ENCODE measurements at places on chromosomes 5 and 9.

DNA sequence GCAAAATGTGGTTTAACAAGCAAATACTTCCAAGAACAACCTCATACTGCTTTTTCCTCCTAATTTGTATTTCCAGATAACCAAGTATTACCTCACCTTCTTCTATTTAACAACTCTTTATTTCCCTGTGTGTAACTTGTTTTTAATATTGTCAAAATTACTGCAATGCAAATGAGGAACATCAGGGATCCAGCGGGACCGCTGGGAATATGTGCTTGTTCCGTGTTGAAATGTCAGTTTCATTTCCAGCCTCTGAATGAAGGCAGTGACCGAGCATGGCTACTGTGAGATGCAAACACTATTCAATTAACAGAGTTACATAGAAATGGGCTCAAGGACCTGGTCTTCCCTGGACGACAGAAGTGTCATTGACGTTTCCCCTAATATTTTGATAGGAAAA, 110.8 kb upstream of the CTSL start:
- H3K4me3 ChIP-seq = no peak overlapping the region
- DNase-seq = no peak
- H3K27ac ChIP-seq = peak overlapping the region; percentile 53
- H3K36me3 ChIP-seq = peaks cover 5% of the 10 kb centered on the region
- no peaks in the 10 kb centered on the region for H3K27me3 ChIP-seq
- H3K4me1 ChIP-seq = peaks cover 74% of the 10 kb centered on the region

DNA sequence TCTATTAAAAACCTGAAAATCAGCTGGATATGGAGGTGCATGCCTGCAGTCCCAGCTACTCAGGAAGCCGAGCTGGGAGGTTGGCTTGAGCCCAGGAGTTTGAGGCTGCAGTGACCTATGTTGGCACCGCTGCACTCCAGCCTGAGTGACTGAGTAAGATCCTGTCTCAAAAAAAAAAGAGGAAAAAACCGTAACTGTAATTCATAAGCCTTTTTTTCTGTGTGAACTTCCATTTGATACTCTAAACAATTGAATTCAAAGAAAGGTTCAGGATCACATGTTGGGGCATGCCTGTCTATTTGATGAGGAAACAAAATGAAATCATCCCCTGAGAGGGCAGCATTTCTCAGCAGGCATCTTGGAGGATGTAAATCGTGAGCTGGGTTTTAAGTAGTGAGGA, 38.8 kb downstream of the ITGA2 start:
- H3K4me3 ChIP-seq = no peak overlapping the region
- no peak overlapping the region for H3K27ac ChIP-seq
- peaks cover 57% of the 10 kb centered on the region for H3K4me1 ChIP-seq
- no peaks in the 10 kb centered on the region for H3K27me3 ChIP-seq
- DNase-seq = no peak
- H3K36me3 ChIP-seq = no peaks in the 10 kb centered on the region

DNA sequence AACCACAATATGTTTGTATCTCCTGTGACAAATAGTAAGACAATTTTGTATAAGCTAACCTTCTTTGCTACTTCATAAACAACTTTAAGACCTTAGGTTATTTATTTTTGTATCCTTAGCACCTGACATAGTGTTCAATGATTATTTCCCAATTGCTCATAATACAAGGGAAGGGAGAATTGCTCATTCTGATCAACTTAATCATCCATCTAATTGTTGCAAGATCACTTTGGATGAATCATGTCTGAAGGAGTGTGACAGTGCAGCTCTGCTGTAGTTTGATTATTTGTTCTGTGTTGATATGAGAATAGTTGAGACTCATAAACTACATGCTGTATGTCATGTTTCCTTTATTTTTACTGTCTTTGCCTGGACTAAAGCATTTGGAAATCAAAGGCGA, 721.3 kb upstream of the SEMA6A start:
- H3K4me3 ChIP-seq = no peak overlapping the region
- H3K4me1 ChIP-seq = no peaks in the 10 kb centered on the region
- no peaks in the 10 kb centered on the region for H3K27me3 ChIP-seq
- H3K27ac ChIP-seq = no peak overlapping the region
- no peaks in the 10 kb centered on the region for H3K36me3 ChIP-seq
- DNase-seq = no peak

- no peaks in the 10 kb centered on the region for H3K36me3 ChIP-seq
- H3K4me3 ChIP-seq = no peak overlapping the region
- H3K27me3 ChIP-seq = no peaks in the 10 kb centered on the region
- H3K27ac ChIP-seq = no peak overlapping the region
- H3K4me1 ChIP-seq = no peaks in the 10 kb centered on the region
Observed at GRCh38 chr9:84940294-84940693, 270.8 kb downstream of the NTRK2 start.

- H3K27ac ChIP-seq = no peak overlapping the region
- peaks cover 16% of the 10 kb centered on the region for H3K27me3 ChIP-seq
- H3K36me3 ChIP-seq = no peaks in the 10 kb centered on the region
- H3K4me3 ChIP-seq = no peak overlapping the region
Observed at GRCh38 chr5:122081541-122081940, 3.5 kb upstream of the LOX start.

GRCh38 chr9:37433867-37434371, 11.4 kb downstream of the GRHPR start:
- DNase-seq = no peak
- H3K4me1 ChIP-seq = peaks cover 14% of the 10 kb centered on the region
- H3K27ac ChIP-seq = no peak overlapping the region
- no peaks in the 10 kb centered on the region for H3K27me3 ChIP-seq
- H3K4me3 ChIP-seq = no peak overlapping the region

DNA sequence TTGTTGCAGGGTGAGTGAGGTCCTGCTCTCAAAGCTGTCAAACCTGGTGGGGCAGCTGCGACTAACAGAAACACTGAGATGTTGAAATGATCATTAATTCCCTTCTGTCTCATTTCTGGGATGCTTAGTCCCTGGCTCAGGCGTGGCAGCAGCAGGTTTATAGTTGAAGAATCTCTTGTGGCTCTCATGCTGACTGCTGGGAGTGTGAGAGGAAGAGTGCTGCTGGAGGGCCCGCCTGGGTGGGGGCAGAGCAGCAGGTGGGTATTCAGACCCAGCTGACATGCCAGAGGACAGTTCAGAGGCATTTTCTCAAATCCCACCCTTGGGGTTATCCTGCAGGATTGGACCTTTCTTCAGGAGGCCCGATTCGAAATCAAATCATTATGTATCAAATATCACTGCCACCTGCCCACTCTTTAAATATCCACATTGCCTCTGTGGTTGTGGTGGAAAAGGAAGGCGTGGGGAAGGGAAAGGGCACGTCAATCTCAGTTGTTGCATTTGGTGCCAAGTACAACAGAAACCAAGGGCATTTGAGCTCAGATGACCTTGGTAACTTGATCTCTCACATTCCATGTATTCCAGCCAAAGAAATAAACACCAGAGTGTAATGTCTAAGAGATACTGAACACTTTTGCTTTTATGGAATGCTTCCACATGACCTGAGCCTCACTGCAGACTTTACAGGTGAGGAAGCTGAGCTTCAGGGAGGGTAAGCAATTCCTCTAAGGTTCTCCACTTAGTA, 224.3 kb downstream of the AOPEP start:
- H3K27me3 ChIP-seq = no peaks in the 10 kb centered on the region
- H3K36me3 ChIP-seq = peaks cover 4% of the 10 kb centered on the region
- DNase-seq = no peak
- H3K27ac ChIP-seq = peak overlapping the region; percentile 51

DNA sequence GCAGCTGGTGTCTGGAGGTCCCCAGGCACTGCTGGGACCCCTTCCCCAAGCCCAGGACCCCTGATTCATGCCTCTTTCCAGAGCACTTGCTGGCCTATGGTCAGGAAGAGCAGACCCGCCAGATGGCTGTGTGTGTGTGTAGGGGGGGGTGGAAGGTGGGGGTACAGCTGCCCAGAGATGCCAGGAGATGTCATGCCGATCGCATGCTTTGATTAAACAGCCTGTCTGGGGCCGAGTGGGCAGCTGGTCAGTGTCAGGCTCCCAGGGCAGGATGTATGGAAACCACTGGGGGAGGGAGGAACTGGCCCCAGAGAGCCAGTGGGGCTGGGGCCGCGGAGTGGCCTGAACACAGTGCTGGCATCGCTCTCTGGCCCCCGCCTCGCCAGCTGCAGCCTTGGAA, 23.7 kb downstream of the RXRA start:
- no peaks in the 10 kb centered on the region for H3K27me3 ChIP-seq
- no peaks in the 10 kb centered on the region for H3K36me3 ChIP-seq
- H3K27ac ChIP-seq = no peak overlapping the region
- no peak overlapping the region for H3K4me3 ChIP-seq
- DNase-seq = no peak

Measured in lower lobe of right lung (tissue), 2 donors.